ENCODE measurements at places on chromosomes 6 and 20.

- DNase-seq: no peak
These were observed 261.5 kb downstream of the EYA4 start for GRCh38 chr6:133502441-133503335.

DNA sequence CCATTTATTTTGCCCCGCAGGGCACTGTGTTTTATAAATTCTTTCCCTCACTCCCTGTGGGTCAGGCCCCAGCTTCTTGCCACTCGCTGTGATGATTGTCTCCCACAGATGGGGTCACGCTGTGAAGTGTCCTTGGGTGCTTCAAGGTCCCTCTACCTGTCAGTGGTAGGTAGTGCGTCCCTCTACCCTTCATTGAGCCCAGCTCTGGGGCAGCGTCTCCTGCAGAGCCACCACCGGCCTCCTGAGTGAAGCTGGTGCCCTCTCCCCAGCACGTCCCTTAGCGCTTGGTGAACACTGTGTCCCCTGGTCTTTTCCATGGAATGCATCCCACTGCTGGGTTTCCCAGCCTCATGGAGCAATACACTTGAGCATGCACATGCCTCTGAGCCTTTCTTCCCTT, 108.2 kb downstream of the NRN1 start:
- peak; percentile 8 for DNase-seq

DNA sequence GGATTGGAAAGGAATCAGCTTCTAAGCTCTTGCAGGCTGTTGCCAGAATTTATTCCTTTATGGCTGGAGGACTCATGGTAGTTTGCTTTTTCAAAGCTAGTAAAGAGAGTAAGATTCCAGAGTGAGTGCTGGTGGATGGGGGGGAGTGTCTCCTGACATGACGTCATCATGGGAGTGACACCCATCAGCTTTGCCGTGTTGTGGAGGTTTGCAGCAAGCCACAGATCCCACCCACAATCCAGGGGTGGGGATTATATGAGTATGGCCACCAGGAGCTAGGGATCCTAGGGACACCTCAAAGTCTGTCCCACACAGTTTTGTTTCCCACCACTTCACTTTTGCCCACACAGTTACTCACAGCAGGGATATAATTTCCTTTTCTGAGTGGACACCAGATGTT, 28.7 kb upstream of the PMEPA1 start:
- DNase-seq: no peak

DNA sequence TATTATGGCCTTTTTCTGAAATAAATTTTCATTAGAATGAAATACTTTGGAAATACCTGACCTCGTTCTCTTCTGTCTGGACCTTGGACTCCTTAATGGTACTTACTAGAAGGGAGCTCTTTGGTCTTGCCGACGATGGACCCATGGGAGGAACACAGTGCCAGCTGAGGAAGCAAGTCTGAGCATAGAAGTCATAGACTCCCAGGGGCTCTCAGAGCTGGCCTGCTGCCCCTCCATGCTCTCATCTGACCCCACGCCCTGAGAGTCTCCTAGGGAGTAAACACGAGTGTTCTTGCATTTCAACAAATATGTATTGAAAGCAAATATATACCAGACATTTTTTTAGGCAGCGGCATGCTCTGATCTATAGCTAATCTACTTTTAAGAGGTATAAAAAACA, 87.8 kb downstream of the PLEKHG1 start:
- DNase-seq: no peak

DNA sequence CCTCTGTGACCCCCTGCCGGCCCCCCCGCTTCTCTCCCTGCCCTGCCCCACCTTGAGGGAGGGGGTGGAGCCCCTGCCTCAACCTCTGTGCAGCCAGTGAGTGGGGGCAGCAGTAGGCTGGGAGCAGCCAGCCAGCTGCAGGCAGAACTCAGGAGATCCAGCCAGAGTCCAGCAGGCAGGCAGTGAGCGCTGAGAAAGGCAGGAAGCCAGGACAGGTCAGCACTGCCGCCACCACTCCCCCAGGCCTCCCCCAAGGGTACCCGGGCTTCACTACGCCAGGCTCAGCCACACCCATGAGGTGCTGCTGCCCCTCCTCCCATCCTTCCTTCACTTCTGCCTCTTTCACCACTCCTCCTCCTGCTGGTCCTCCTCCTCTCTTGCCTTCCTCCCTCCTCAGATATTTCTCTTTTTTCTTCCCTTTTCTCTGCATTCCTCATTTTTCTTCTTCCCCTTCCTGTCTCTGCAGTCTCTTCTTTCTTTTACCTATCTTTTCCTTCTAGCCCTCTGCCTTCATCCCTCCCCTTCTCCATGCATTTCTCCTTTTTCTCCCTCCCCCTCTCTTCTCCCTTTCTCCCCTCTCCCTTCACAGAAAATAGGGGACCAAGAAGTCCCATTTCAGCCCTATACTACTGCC, 11.5 kb downstream of the TMEM63B start:
- DNase-seq: no peak

DNA sequence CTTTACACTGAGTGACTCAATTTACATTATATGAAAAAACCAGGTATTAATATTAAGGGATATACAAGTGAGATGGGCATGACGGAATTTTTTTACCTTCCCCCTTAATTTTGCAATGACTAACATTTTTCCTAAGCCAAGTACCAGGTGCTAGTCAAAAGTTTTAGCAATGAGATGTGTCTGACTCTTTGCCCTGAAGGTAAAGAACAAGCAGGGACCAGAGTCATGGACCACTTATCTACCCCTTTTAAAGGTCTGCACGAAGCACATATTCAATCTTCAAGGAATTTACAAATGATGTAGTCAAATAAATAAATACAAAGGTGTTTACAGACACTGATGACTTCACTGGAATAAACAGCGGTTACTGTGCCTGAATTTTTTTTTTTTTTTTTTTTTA, 1.4 kb downstream of the GLO1 start:
- DNase-seq: no peak

GRCh38 chr6:158257425-158257759, 54.9 kb upstream of the TULP4 start:
- DNase-seq: no peak

DNA sequence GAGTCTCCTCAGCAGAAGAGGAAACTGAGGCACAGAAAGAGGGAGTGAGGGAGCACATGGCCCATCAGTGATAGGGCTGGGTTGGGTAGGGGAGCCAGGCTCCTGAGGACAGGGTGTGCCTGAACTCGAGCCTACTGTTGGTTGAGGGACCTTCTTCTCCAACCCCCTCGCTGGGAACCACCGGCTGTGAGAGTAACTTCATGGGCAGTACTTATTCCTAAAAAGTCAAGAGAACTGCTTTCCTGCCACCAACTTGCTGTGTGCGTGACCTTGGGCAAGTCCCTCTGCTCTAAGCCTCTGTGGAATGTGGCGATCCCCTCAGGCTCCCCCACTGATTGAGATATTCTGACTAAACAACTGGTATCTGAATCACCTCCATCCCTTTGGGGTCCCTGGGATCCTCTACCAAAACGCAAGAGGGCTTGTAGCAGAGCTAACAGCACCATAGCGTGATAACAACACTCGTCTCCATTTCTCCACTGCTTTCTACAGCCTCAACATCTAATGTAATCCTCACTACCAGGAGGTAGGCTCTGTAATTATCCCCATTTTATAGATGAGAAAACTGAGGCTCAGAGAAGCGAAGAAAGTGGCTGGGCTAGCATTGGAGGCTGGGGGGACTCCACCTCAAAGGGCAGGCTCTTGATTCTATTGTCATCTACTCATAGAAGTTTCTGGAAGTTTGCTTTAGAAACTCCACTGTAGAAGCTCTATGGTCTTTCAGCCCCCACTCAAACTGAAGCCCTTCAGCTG, 76.0 kb downstream of the JPH2 start:
- no peak for DNase-seq

DNA sequence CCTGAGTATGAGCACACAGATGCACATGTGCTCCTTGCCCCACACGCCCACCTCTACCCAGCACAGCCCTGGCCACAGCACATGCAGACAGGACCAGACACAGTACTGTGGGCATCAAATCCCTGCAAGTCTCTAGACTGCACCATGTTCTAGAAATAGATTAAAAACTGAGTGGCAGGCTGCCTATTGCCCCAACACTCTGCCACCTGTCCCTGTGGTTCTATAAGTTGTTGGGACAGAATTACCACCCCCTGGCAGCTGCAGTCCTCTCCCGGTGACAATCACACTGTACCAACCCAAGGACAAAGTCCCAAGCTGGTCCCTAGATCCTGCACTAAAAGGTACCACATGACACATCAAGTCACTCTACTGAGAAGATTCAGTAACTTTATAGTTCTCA, 70.2 kb downstream of the B3GAT2 start:
- DNase-seq: no peak

GRCh38 chr20:11012975-11013374, 339.2 kb upstream of the JAG1 start:
- DNase-seq: no peak
